AG20443 (cell line): ENCODE measurements at places on chromosomes 3 and 15.

DNA sequence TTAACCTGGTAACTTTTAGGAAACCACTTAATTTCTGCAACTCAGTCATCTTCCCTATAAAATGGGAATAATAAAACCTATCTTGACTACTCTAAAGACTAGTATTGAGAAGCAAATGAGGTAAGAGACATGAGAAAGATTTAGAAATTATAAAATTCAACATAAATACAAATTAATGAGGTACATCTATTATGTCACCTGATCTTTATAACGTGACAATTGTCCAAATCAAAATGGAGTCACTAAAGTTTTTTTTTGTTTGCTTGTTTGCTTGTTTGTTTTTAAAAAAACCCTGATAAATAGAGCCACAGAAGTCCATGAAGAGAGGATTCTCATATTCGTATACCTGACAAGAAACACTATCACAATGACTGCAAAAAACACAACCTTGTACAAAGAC, 242.8 kb downstream of the LRRN1 start:
- no peak for DNase-seq

DNA sequence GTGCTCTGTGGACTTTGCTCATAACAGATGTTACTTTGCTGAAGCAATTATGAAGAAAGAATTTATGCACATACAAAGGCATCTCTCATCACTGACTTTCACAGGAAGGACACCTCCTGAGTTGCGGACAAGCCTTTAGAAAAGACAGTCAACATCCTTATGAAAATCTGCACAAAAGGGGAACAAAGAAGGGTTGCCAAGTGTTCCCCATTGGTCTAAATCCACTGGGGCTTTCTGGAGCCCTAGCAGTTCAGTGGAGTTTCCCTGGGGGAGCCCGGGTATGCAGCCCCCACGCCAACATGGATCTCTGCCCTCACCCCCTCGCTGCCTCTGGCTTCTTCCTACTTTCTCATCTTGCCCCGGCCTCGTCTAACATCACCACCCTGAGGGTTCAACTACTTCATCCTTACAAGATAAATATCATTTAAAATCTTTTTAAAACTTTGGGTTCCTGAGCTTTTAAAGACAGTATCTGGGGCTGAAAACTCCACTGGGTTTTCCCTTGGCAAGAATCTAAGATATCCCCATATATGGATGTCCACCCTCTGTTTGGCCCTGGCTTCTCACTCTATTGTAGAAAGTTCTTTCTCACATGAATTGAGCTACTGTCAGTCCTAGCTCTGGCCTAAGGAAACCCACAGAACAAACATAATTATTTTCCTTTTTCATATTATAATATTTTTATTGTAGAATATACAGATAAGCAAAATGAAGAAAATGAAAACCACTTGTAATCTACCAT, 207.9 kb upstream of the RGMA start:
- DNase-seq: no peak

DNA sequence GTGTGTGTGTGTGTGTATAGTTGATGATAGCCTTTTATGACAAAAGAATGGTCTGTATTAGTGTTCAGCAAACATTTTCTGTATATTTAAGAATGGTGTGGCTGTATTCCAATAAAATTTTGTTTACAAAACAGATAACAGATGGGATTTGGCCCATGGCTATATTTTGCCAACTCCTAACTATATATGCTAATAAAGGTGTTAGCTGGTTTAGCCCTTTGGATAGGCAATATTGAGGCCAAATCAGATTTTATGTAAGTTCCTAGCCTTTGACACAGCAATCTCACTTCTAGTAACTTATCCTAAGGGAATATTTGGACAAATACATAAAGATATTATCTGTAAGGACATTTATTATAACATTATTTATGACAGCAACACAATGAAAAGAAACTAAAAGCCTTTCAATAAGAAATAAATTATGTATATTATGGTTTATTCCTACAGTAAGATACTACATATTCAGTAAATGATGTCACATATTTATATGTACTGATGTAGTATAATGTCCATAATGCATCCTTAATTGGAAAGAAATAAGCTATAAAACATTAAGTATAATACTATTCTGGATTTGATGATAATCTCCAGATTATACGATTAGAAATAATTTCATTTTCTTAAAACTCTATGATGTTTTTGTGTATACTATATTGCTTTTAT, 264.0 kb downstream of the RBMS3 start:
- DNase-seq: no peak

DNA sequence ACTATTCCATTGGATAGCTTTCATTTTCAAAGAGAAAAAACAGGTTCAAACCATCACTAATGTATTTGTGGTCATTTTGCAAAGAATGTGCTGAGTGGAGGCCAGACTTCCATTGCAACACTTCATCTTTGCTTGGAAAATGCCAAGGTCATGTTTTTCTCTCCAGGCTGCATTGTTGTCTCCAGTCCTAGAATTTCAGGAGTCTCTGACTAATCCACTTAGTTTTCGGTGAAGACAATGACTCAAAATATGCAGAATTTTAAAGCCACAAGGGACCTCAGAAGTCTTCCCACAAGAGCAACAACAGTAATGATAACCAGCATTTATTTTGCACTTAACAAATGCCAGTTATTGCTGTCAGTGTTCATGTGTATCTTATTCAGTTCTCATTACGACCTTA, 277.0 kb downstream of the RYR3 start:
- peak; percentile 57 for DNase-seq

DNA sequence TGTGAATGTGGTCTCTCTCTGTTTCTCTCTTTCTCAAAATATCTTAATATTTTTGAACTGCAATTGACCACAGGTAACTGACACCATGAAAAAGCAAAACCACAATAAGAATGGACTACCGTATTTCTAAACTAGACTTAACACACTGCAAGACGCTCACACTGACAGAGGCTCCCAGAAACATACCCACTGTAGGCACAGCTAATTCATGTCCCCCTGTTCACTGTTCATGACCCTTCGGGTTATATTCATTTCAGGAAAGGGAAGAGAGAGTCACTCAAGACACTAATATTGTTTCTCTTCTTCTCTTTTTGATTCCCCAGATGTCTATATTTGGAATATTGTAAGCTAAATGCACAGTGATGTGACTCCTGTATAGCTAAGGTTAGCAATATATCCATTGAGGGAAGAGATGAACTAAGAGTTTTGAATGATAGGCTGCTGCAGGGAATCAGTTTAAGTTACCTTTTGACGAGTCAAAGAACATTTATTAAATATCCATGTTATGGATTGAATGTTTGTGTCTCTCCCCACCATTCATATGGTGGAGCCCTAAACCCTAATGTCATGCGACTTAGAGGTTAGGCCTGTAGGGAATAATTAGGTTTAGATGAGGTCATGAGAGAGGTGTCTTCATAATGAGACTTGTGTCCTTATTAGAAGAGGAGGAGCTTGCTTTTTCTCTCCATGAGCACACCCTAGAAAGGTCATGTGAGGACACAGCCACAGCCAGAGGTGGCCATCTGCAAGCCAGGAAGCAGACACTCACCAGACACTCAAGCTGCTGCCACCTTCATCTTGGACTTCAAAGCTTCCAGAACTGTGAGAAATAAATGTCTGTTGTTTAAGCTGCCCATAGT, 216.6 kb upstream of the GRM7 start:
- DNase-seq: no peak

DNA sequence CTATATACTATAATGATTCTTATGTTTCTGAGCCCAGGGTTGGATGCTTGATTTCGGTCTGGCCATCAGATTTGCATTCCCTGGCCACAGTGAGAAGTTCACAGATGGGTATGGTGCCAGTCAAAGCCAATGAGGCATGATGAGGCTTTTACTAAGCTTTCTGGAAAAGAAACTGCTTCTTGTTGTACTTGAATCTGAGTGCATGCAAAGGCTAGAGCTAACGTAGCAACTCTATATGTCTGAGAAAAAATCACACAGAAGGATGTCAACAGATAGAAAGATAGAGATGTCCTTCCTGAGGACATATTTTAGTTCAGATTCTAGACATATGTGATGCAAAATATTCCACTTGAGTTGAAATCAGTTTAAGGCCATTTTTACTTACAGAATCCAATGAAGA, 608.1 kb downstream of the ROBO1 start:
- DNase-seq: no peak

DNA sequence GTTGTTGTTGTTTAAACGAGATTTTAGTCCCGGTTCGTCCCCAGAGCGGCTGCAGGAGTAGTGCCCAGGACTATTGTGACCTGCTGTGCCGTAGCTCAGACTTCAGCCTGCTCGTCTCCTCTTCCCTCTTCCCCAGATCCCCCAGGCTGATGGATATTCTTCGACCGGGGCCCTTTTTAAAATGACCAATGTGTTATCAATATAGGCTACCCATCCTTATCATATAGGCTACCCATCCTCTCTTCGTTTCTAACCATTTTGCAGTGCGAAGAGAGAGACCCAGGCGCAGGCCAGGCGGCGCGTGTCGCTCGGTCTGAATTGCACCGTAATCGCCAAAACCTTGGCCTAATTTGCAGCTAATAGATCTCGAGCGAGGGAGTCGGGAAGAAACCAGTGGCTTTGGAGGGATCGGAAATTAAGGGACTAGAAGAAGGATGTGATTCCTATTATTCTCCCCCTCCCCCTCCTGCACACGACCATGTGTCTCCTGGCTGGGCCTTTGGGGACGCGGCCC, 23.0 kb downstream of the NR2F2 start:
- no peak for DNase-seq

- DNase-seq: no peak
Measured at GRCh38 chr3:113831103-113831355, 7.6 kb upstream of the GRAMD1C start.

- peak; percentile 13 for DNase-seq
Measured at GRCh38 chr15:56835718-56836171, 82.7 kb upstream of the TCF12 start.

GRCh38 chr3:74842141-74842540, 227.7 kb upstream of the CNTN3 start:
- DNase-seq: no peak

DNA sequence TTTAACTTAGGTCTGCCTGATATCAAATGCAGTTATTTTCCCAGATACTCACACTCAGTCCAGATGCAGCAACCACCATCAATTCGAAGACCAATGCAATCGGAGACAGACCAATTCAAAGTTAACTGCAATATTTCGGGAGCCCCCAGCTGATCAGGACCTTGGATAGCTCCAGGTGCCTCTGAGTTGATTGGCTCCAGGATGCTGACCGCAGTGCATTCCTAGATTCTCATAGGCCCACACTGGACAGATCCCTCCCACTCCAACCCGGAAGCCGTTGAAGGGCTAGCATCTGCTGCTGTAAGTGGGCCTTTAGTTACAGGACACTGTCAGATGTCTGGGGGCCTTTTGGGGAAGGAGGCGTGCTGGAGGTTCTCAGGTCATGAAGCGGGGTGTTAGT, 89.5 kb upstream of the ATP2B2 start:
- DNase-seq: peak; percentile 79

- no peak for DNase-seq
Measured at GRCh38 chr3:168289471-168290008, 193.8 kb upstream of the GOLIM4 start.

- no peak for DNase-seq
Measured at GRCh38 chr3:134644731-134645514, 5.9 kb downstream of the KY start.

DNA sequence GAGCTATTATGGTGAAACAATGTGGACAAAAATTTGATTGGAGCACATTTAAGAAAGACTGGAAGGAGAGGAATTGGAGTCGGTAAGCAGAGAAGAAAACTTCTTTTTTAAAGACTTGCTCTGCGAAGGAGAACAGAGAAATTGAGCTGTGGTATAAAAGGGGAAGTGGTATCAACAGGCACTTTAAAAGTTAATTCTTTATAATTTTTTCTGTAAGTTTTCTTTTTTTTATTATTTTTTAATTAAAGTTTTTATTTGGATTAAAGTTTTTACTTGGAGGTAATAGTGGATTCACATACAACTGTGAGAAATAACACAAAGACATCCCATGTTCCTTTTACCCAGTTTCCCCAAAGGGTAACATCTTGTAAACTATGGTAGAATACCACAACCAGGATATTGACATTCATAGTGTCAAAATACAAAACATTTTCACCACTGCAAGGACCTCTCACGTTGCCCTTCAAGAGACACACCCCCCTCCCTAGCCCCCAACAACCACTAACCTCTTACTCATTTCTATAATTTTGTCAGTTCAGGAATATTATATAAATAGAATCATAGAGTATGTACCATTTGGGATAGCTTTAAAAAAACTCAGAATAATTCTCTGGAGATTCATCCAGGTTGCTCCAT, 33.8 kb upstream of the XIRP1 start:
- no peak for DNase-seq

GRCh38 chr3:60333710-60334109, 917.5 kb downstream of the FHIT start:
- DNase-seq: no peak

DNA sequence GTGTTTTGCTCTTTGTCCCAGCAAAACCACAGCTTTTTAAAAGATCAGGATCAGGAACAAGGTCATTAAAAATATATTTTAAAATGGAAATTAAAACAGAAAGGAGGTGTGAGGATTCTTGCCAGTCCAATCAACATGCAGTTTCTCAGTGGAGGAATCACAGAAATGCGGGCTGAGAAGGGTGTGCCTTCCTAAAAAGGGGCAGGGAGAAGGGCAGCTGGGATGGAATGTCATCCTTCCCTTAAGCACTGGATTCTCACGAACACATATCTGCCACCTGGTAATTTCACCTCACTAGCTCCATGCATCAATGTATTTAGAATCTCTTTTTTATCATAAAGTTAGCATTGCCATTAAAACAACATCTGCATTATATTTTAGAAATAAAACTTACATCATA, 21.4 kb downstream of the ABI3BP start:
- DNase-seq: peak; percentile 33

DNA sequence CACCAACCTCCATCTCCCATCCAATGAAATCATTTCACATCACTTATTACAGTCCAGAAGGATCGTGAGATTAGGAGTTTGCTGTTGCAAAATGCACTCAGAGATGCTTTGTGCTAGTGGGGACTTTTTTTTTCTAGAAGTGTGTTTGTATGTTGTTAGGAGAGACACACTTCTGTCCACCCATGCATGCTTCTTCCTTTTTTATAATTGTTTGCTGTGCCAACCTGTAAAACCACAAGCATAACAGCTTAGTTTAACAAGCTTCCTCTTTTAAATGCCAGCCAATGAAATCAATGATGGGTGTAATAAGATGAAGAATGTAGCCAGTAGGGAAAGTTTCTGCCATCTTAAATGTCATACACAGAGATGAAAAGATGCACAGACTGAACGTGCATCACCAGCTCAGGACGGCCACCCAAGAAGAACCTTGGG, 305.6 kb upstream of the STT3B start:
- no peak for DNase-seq

GRCh38 chr3:5427938-5428337, 240.4 kb downstream of the EDEM1 start:
- DNase-seq: no peak

GRCh38 chr3:30611613-30612436, 5.4 kb downstream of the TGFBR2 start:
- peak; percentile 48 for DNase-seq

- DNase-seq: no peak
Measured at GRCh38 chr3:195906865-195907683, 1.3 kb downstream of the TNK2 start.

GRCh38 chr3:12638105-12638504, 25.8 kb downstream of the RAF1 start:
- DNase-seq: no peak
